ENCODE measurements at places on chromosomes 12 and 14. TPM values are rescaled to one million over a fixed set of nuclear protein-coding genes. Genes with fewer than 3 reads are reported as not detected.

Gene NID2
- 4.1 TPM for total RNA-seq

Gene INHBC
- not detected for total RNA-seq

Gene ZNF84
- 11.5 TPM for total RNA-seq

Gene ADGRD1
- total RNA-seq = 7.9 TPM

Gene SLC25A47
- not detected for total RNA-seq

Gene PRH2
- not detected for total RNA-seq

Gene MSI1
- not detected for total RNA-seq

Gene CDCA4
- total RNA-seq = 0.98 TPM

Gene LRIG3
- 3.1 TPM for total RNA-seq

Gene SIX6
- total RNA-seq = 0.22 TPM

Gene CDCA3
- total RNA-seq = 0.92 TPM

Gene PDZRN4
- total RNA-seq = not detected

Gene LTBP2
- total RNA-seq = 33.0 TPM

Gene RTL1
- not detected for total RNA-seq

Gene NAB2
- 8.9 TPM for total RNA-seq

Gene KLHL33
- 10.9 TPM for total RNA-seq

Gene PLCZ1
- total RNA-seq = not detected

Gene NCAPD2
- total RNA-seq = 11.2 TPM

Gene CMKLR1
- total RNA-seq = 4.4 TPM

Gene TSHR
- not detected for total RNA-seq

Gene NDUFA12
- total RNA-seq = 189 TPM

Gene PUS1
- 20.9 TPM for total RNA-seq

Gene KRT77
- total RNA-seq = not detected

Gene TM7SF3
- total RNA-seq = 12.0 TPM

Gene SOX5
- total RNA-seq = 2.9 TPM

Gene FIGNL2
- total RNA-seq = 0.19 TPM

Gene KRT74
- total RNA-seq = not detected

Gene GDF3
- total RNA-seq = not detected

Gene GYS2
- 0.09 TPM for total RNA-seq

Gene ERO1A
- 14.2 TPM for total RNA-seq

Gene EML1
- total RNA-seq = 7.5 TPM

Gene PTCSC3
- not detected for total RNA-seq

Gene MARCHF9
- 7.8 TPM for total RNA-seq

Gene OR4L1
- not detected for total RNA-seq

Gene USP44
- 0.24 TPM for total RNA-seq

Gene KRT3
- total RNA-seq = not detected

Gene CACNA2D4
- 0.93 TPM for total RNA-seq

Gene C12orf54
- not detected for total RNA-seq

Gene SRP54
- 39.6 TPM for total RNA-seq

Gene TAS2R7
- total RNA-seq = not detected

Gene SLC16A7
- total RNA-seq = 5.0 TPM

Gene HOXC13
- total RNA-seq = not detected

Gene KRT79
- not detected for total RNA-seq

Measured in psoas muscle (tissue), 8 donors.